DMS 273 treated with DMSO at 0.1 percent for 48 hours (cell line): ENCODE measurements at places on chromosomes 4 and X.

- DNase-seq, result no peak
Observed at GRCh38 chr4:140626661-140627376, 58.1 kb upstream of the UCP1 start.

GRCh38 chrX:22686138-22686541, 313.6 kb upstream of the DDX53 start:
- no peak for DNase-seq

- DNase-seq, result peak; percentile 52
Observed at GRCh38 chrX:8364369-8365141, 100.1 kb upstream of the VCX3B start.

- no peak for DNase-seq
Observed at GRCh38 chrX:54066841-54067240, 22.6 kb upstream of the PHF8 start.

GRCh38 chr4:38559374-38559773, 104.6 kb upstream of the KLF3 start:
- no peak for DNase-seq

- no peak for DNase-seq
Observed at GRCh38 chrX:40845331-40845911, 110.1 kb upstream of the MED14 start.

GRCh38 chrX:48800574-48801279, 1.1 kb upstream of the HDAC6 start:
- DNase-seq, result no peak

GRCh38 chr4:113908829-113909228, 70.6 kb downstream of the ARSJ start:
- DNase-seq, result no peak

- DNase-seq, result peak; percentile 2
Observed at GRCh38 chr4:189202182-189202868, 738.3 kb upstream of the FRG1 start.

DNA sequence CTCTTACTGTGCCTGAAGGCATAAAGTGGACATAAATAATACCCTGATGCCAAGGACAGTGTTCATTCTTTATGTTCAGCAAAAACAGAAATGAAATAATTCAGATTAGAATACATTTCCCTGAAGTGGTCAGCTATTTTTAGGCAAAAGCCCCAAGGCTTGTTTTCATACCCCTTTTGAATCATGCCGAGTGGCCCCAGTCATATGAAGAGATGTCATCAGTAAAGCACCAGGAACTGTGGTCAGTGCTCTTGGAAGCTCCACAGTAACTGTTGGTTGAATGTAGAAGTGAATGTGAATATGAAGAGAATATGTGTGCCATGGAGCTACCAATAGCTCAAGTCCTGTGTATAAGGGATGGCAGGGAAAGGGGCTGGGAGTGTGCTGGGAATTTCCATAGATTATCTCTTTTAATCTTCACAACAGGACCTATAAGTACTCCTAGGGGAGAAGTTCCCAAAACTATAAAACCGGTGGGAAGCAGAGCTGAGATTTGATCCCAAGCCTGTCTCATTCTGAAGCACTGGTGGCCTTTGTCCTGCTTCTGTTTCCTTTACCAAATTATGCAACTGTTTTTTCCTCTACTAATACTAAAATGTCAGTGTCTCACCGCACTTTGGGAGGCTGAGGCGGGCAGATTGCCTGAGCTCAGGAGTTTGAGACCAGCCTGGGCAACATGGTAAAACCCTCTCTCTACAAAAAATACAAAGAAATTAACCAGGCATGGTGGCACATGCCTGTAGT, 52.6 kb downstream of the FNIP2 start:
- no peak for DNase-seq

- DNase-seq, result no peak
Observed at GRCh38 chr4:16846540-16847117, 51.8 kb downstream of the LDB2 start.
